ENCODE measurements at places on chromosomes 16 and 17.

DNA sequence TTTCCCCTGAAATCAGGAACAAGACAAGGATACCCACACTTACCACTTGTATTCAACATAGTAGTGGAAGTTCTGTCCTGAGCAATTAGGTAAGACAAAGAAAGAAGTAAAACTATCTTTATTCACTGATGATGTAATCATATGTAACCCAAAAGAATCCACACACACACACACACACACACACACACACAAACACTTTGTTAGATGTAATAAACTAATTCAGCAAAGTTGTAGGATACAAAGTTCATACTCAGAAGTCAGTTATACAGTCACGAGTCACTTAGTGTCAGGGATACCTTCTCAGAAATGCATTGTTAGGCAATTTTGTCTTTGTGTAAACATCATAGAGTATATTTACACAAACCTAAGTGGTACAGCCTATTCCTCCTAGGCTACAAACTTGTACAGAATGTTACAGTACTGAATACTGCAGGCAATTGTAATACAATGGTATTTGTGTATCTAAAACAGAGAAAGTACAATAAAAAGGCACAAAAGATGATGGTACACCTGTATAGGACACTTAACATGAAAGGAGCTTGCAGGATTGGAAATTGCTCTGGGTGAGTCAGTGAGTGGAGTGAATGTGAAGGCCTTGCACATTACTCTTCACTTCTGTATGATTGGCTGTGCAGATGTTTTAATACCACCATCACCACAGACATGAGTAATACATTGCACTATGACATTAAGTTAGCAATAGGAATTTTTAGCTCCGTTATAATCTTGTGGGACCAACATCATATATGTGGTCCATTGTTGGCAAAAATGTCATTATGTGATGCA is 370.1 kb downstream of the ZFHX3 start:
- peak; percentile 41 for DNase-seq

DNA sequence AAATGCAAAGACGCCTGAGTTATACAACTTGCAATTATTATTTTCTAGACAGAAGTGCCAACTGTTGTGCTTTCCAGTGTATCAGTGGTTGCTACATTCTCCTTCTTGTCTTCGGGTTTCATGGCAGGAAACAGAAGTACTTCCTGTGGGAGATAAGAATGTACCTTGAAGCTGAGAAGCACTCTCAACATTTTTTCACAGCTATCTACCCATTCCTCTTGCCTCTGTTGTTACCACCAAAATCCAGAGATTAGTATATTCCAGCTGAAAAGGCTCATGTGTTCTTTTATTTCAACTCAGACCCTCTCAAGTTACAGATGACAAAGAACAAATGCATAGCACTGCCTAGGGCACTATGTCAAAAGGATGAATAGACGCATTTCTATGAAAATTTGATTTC is 4.8 kb upstream of the ADAT1 start:
- DNase-seq, result no peak

DNA sequence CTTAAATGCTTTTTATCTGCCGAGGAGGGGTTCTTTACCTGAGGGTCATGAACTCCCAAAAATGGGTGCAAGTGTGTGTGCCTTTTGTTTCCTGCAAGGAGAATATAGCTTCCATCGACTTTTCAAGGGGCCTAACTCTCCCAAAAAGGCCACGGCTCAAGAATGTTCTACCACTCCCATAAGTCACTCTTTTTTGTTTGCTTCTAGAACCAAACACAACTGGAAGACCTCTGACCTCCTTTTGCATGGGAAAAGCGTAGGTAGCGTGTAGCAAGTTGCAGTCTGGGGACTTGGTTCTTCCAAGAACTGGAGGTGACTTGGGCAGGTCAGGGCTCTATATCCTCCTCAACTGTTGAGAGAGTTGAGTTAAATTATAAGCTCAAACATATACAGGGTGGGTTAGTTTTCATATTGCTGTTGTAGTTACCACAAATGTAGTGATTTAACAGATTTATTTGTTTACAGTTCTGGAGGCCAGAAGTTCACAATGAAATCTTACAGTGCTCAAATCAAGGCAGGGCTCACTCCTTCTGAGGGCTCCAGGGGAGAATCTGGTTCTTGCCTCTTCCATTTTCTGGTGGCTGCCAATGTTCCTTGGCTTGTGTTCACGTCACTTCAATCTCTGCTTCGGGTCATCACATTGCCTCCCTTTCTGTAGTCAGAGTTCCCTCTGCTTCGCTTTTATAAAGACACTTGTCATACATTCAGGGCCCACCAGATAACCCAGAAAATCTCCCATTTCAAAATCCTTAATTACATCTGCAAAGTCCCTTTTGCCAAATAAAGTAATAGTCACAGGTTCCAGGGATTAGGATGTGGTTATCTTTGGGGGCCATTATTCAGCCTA is 1.4 kb downstream of the TMEM97 start:
- no peak for DNase-seq

DNA sequence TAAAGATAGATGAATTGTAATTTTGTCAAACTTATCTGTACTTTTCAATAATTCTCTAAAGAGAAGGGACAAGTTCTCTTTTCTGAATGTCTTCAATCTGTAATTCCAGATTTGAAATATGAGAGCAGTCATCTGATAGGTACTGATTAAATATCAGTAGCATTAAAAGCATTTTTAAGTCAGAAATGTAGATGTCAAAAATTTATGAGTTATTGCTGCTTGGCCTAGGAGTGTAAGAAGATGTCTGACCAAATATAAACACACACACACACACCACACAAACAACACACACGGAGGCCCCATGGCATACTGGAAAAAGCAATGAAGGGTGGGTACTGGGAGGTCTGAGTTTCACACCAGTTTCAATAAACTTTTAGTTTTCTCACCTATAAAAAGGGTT is 2.4 kb upstream of the TOB1 start:
- DNase-seq, result no peak

DNA sequence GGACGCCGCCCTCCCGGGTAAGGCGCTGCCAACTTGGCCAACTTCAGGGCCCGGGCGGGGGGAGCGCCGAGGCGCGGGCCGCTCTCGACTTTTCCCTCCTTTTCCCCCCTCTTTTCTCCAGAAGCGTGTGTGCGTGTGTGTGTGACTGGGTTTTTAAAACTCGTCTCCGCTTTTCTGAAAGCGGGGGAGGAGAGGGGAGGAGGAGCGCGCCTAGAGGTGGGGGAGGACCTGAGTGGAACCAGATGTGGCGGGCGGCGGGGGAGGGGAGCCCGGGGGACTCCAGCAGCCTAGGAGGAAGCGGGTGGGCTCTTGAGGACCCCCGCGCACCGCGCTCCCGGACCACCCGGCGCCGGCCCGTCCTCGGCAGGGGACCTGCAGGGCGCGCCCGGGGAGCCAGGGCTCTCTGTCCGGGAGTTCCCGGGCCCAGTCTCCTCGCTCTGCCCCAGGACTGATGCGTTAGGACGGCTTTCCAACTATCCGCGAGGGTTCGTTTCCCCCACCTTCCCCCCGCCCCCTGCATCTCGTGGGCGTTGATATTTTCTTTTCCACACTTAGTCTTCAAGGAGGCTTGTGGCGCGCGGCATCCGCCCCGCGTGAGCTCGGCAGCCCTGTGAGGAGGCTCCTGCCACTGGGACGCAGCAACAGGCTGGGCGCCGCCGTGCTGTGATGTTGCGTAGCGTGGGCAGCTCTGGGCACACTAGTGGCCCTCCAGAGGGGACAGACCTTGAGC is 599 bp downstream of the MRC2 start:
- peak; percentile 82 for DNase-seq

GRCh38 chr17:65455972-65456343 is 105.5 kb downstream of the AXIN2 start:
- DNase-seq, result peak; percentile 3

DNA sequence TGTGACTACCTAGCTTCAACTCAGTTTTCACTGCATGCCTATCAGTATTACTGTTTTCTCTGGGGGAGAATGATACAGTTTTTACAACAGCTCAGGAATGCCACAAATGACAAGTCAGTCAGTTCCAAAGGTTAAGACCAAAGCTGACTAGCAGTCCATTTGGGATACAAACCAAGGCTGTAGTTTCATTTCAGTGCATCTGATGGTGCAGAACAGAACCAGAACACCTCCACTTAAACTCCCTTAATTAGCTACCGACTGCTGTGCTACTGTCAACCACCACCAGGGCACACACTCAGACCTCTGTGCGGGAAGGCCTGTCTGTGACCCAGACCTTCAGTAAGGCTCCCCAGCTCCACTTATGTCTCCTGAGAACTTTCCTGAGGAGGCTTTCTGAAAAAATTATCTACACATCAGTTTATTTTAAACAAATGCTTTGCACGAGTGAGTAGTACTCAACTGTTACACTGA is 20.4 kb downstream of the NFE2L1 start:
- DNase-seq, result peak; percentile 26

DNA sequence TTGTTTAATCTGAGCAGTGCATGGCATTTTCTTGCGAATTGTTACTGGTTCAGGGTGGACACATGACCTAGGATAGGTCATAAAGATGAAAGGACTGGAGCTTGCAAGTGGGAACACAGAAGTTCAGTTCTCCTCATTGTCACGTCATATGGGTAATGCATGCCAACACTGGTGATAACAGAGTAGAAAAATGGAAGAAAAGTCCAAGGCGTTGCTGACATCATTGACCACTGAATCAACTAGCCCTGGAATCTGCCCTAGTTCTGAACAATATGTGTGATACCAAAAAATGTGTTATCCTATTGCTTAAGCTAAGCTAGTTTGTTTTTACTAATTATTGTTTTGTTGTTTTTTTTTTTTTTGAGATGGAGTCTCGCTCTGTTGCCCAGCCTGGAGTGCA is 234.2 kb upstream of the MAF start:
- no peak for DNase-seq

DNA sequence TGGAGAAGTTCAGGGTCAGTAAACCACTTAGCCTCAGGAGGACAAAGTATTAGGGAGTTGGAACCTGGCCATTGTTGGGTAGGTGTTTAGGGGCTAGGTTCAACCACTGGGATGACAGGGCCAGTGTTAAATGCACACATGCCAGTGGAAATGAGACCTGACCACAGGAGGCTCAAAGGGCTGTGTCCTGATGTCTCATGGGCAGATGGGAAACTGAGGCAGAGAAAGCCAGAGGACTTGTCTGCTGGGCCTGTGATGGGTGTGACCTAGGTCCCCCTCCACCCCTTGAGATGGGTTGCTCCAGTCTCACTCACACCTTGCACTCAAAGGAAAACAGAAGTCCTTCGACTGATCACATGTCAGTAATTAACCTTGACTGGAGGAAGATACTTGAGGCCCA is 16.0 kb downstream of the CPNE2 start:
- no peak for DNase-seq

DNA sequence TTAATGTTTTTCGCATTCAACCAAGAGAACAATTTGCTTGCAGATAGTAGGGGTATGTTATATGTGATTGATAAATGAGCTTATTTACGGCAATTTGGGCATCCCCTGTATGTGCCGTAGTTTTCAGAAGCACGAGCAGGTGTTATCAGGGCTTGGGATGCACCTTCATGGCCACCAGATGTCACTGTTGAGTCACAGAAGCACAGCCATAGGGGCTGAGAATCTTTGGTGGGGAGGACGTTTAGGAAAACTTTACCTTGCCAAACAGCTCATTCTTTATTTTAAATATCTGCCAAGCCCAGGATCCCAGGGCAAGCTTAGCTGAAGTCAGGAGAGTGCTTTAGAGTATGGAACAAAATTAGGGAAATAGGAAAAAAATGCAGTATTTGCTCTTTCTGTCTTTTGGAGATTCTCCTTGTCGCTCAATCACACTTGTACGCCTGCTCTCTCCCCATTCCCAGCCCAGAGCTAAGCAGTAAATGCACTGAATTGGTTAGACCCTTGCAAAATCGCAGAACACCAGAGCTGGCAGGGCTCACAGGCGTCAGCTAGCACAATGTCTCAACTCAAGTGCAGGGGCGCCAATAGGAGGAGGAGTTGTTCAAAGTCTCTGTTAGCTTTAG is 93.6 kb upstream of the MPHOSPH6 start:
- peak; percentile 44 for DNase-seq

- no peak for DNase-seq
These were observed 27.9 kb upstream of the AXIN2 start for GRCh38 chr17:65589321-65589720.

DNA sequence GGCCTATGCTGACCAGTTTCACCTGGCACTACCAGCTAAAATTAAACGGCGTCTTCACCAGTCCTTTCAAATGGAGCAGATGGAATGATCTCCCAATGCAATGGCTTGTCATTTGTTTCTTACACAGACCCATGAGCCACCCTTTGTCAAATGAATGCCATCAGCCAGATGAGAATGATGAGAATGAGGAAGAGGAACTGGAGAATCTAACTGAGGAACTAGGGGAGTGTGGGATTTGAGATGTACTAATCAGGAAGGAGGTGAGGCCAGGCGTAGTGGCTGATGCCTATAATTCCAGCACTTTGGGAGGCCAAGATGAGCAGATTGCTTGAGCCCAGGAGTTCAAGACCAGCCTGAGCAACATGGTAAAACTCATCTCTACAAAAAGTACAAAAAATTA is 116.4 kb downstream of the HS3ST3A1 start:
- no peak for DNase-seq

GRCh38 chr17:60229188-60229802 is 79.5 kb downstream of the CA4 start:
- DNase-seq, result peak; percentile 9

DNA sequence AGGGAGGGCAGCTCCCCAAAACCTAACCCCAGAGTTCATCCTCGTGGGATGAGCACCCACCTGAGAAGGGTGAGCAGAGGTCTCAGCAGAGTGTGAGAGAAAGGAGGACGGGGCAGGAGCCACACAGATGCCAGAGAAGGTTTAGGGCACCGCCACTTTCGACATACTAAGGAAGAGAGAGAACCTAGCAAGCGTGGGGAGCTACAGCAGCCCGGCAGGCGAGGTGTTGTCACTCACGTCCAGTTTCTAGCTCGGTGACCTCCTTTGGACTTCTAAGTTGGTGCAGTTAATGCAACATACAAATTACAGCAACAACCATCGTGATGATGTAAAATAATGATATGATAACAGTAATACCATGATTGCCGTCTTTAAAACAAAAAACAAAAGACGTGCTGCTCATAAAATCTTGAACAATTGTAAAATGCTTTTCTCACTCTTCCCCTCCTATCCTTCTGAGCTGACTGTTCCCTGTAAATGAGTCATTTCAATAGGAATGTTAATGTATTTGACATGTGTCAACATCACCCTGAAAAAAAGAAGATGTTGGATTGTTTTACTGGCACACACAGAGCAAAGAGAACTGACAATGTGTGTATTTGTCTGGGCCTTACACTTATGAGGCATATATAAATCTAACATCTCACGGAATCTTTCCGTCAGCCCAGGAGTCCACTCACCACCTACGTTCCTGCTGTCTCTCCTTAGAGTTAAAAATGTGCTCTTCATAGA is 158.2 kb upstream of the MAF start:
- peak; percentile 20 for DNase-seq

GRCh38 chr16:71709229-71709781 is 15.2 kb downstream of the PHLPP2 start:
- DNase-seq, result peak; percentile 15
